Caki2 (cell line): ENCODE measurements at places on chromosomes 4 and X.

DNA sequence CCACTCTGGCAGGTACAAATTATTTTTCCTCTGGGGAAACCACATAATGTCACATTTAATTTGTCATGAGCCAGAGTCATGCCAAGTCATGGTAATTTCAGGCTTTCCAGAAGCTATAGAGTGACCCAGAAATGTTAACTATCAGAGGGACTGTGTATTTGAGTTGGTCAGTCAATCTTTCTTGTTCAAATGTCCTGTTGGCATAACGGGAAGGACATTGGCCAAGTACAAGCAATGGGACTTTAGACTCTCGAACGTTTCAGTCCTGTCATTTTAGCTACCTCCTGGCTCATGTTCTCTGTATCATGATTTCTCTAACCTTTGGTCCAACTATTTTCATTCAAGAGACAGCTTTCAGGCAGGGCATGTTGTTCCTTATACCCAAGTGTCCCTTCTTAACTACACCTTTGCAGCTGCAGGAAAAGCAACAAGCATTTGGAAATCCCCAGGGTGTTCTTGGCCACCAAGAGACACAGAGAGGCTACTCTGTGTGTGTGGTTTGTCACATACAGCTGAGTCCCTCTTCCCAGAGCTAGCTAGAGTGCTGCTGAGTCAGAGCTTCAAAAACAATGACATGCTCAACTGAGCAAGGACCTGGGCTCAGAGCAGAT lies 142.6 kb downstream of the EGF start:
- peak; percentile 90 for DNase-seq

DNA sequence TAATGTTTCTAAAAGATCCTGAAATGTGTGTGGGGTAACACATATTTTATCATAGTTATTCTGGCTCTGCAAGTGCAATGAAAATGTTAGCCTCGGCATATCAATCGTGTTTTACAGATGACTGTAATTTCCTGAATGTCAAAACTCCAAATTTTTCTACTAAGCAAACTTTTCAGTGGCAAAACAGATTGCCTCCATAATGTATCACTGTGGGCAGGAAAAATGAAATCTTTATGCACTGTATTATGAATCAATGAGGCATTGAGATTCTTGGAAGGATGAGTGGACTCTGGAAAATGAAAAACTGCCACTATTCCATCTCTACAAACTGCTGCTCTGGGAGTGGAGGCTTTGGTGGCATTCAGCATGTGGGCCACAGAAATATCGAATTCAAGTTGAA lies 160.1 kb upstream of the MBNL3 start:
- no peak for DNase-seq

DNA sequence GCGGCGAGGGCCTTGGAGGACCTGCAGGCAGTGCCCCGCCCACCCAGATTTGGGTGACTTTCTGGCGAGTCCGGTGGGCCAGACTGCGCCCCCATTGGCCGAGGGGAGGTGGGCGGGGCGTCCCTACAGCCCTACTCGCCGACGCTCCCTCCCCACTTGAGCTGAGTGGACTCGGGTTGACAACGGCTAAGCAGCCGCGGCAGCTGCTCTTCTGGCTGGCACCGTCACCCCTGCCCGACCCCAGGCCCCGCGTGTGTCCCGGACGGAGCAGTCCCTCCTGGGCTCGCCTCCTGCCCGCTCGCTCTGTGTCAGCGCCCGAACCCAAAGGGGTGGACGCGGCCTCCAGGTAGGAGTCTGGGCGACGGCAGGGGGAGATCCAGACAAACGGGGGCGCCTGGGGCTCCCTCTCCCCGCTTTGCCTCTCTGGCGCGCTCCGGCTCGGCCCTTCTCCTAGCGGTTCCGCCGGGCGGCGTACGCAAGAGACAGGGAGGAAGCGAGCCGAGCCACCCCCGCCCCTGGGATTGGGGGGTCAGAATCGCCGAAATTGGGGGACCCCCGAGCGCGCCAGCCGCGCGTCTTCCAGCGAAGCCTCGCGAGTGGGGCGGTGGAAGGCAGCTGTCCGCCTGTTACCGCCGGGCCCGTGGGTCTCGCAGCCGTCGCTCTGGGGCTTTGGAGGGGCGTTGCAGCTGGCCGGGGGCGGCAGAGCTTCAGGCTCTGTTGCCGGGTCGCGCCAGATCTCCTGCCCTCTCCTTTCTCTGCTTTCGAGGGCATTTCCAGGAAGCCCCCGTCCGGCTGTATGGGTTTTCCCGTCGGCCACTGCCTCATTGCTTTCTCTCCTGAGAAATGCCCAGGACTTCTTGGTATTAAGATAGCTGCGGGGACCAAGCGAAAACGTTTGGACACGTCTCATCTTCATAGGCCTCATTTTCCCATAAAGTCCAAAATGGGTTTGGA lies 46.3 kb downstream of the STARD8 start:
- DNase-seq = peak; percentile 10

GRCh38 chrX:13254870-13255269 lies 65.0 kb downstream of the ATXN3L start:
- DNase-seq = no peak
